ENCODE measurements at places on chromosomes 3 and 15. TPM values are rescaled to one million over a fixed set of nuclear protein-coding genes. Genes with fewer than 3 reads are reported as not detected.

Gene KBTBD13
- not detected for total RNA-seq

Gene PLCB2
- total RNA-seq, result 95.7 TPM

Gene EXD1
- total RNA-seq, result not detected

Gene GABRR3
- 0.05 TPM for total RNA-seq

Gene KBTBD12
- total RNA-seq, result not detected

Gene AGBL1
- total RNA-seq, result not detected

Gene PRSS50
- not detected for total RNA-seq

Gene PEX5L
- total RNA-seq, result 0.12 TPM

Data from activated CD4-positive, alpha-beta T cell treated with anti-CD3 and anti-CD28 coated beads, Interleukin-2, amount 10 ng/mL, durations not matched to agents 24 days and 14 days (primary cell).